Muscle of leg (tissue), 16 donors: ENCODE measurements at places on chromosomes 2 and 18.

- DNase-seq = no peak
These were observed 193.2 kb downstream of the BCL2 start for GRCh38 chr18:63126134-63127069.

DNA sequence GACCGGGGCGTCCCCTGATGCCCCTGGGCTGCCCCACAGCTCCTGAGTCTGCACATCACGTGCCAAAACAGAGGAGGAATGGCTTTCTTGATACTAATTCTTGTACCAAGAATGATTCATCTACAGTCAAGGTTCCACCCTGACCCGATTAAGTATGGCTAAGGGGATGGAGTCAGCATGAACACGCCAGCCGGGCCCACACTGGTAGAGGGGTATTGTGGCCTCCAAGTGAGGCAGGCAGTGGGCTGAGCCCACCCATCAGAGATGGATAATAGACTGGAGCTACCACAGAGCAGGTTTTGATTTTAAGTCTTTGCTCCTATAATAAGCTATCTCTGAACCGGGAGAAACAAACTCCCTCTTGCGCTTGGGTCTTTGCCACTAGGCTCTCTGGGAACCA is 17.9 kb upstream of the GNAL start:
- no peak for DNase-seq

DNA sequence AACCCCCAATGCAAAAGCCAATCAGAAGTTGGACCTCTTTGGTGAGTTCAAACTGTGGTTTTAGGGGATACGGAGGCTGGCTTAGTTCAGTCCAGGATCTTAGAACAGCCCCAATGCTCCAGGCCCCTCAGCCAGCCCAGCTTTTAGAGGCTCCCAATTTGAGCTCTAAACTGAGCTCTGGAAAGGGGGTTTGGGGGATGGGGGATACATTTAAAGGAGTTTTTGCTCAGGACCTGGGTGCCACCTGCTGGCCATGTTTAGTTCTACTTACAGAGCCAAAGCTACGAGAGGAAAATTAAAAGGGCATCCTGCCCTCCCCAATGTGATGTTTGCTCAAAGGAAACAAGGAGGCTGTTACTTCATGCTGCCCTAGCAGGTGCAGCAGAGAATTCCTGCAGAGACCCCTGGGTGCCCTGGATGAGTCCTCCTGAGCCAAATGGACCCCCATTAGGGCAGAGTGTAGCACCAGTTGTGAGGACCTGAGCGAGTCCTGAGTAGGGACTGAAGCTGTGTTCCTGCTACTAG is 15.9 kb upstream of the TMEM214 start:
- peak; percentile 57 for DNase-seq

GRCh38 chr2:232042911-232043574 is 81.5 kb downstream of the DIS3L2 start:
- DNase-seq = no peak

DNA sequence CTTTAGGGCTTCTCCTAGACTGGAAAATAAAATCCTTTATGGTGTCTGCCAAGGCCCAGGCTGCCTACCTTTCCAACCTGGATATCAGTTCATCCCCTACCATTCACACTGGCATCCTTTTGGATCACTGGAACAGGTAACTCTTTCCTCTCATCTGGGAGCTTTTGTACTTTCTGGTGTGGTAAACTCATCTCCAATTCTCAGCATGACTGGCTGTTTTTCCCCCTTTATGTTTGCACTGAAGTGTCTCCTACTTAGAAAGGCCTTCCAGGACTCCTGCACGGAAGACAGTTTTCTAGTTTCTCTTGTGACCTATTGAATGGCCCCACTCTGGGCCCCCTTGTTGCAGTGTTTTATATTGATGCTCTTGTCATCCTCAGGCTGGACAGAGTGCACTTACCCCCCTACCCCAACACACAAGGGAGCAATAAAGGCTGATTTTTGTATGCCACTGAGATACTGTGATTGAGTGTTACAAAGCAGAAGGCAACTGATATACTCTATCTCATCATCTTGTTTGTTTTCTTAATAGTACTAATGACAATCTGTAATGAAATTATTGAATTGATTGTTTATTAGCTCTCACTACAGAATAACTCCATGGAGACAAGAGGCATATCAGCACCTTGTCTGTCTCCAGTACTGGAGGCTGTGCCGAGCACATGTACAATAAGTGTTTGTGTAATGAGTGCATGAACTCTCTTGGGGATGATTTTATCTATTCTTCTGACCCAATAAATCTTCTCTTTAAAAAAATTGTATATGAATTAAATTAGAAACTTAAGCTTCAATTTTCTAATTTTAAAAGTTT is 129.9 kb downstream of the PIEZO2 start:
- no peak for DNase-seq

- peak; percentile 87 for DNase-seq
These were observed 310.9 kb downstream of the PRKCE start for GRCh38 chr2:45962177-45962921.

GRCh38 chr2:206727287-206727686 is 9.1 kb upstream of the DYTN start:
- no peak for DNase-seq

GRCh38 chr2:37414470-37414949 is 70.1 kb downstream of the QPCT start:
- peak; percentile 81 for DNase-seq
